ENCODE measurements at places on chromosomes 4 and X.

DNA sequence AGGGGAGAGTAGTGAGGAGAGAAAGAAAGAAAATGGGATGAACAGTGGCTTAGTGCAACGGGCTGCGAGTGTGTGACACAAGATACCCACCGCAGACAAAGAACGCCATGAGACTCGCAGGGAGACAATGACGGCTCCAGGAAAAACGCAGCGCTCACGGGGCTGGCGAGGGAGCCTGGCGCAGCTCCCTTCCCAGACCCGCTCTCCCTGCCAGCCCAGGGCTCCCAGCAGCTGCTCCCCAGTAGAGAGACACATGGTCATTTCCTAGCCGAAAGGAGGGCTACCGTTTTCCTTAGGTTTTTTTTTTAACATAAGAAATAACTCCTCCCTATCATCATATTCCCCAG, 149.5 kb downstream of the MAML3 start:
- no peak for DNase-seq

DNA sequence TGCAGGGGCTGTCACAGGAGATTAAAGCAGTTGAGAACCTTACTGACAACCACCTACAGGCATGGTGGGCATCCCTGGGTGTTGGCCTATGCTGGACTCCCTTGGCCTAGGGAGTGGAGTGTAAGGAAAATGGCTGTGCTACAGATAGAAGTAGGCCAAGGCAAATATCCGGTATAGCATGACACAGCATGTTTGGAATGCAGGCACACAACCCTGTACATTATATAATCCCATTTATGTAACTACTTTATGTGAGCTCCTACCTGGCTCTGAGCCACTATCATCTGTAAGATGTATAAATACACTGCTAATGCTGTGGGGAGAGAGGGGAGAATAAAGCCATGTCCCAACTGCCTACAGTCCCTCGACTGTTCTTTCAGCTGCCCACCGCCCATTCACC, 38.7 kb upstream of the KCTD8 start:
- no peak for DNase-seq

DNA sequence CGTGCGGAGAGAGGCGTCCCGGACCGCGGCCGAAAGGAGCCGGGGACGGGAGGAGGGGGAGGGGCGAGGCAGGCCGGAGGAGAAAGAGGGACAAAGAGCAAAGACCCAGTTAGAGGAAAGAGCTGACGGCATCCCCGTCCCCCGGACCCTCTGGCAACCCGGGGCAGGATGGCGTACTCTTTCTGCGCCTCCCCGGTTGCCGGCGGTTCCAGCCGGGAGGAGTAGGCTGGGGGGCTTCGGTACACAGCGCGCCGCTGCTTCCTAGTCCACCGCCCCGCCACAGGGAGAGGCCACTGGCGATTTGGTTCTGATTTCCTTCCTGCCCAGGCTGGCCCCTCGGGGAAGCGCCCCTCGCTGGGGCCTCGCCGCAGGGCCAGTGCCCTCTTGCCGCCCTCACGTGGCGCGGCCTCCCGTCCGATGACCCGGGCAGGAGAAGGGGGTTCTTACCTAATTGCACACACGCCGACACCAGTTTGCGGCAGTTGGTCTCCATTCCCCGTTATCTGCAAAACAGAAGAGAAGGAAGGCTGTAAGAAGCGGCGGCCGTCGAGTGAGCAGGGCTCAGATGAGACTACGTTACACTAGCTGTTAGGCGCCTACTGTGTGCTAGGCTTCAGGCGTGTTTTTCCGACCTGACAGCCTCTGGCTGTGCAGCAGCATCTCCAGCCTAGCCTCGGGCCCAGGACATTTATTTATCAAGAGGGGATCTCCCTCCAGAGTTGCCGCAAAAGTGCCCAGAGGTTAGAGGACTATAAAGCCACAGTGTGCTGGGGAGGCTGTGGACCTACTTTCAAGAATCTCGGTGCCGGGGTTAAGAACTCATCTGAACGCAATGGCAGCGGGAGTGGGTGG, 9.9 kb upstream of the PITX2 start:
- peak; percentile 10 for DNase-seq

GRCh38 chrX:43559644-43560043, 96.5 kb upstream of the MAOA start:
- peak; percentile 17 for DNase-seq

DNA sequence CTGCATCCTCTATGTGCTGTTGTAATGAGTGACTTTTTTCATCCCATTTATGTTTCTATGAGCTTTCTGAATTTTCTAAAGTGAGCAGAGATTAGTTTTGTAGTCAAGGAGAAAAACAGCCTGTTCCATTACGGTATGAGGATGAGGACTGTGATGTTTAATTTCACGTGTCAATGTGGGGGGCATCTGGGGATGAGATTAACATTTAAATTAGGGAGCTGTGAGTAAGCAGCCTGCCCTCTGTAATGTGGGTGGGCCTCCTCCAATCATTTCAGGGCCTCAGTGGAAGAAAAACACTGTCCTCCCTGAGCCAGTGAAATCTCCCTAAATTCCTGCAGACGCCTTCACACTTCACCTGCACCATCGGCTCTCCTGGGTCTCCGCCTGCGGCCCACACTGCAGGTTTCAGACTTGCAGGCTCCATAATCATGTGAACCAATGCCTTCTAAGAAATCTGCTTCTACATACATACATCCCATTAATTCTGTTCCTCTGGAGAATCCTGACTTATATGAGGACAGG, 121.7 kb downstream of the AFAP1 start:
- no peak for DNase-seq
